ENCODE measurements at places on chromosomes 16 and 17.
A peak's percentile ranks its signal among the peaks of the same experiment; 100 is the strongest.

GRCh38 chr17:70317421-70317820, 148.1 kb downstream of the KCNJ2 start:
- no peak overlapping the region for H3K4me3 ChIP-seq
- H3K36me3 ChIP-seq, result no peaks in the 10 kb centered on the region
- no peak overlapping the region for H3K27ac ChIP-seq
- no peaks in the 10 kb centered on the region for H3K27me3 ChIP-seq
- no peak for DNase-seq

DNA sequence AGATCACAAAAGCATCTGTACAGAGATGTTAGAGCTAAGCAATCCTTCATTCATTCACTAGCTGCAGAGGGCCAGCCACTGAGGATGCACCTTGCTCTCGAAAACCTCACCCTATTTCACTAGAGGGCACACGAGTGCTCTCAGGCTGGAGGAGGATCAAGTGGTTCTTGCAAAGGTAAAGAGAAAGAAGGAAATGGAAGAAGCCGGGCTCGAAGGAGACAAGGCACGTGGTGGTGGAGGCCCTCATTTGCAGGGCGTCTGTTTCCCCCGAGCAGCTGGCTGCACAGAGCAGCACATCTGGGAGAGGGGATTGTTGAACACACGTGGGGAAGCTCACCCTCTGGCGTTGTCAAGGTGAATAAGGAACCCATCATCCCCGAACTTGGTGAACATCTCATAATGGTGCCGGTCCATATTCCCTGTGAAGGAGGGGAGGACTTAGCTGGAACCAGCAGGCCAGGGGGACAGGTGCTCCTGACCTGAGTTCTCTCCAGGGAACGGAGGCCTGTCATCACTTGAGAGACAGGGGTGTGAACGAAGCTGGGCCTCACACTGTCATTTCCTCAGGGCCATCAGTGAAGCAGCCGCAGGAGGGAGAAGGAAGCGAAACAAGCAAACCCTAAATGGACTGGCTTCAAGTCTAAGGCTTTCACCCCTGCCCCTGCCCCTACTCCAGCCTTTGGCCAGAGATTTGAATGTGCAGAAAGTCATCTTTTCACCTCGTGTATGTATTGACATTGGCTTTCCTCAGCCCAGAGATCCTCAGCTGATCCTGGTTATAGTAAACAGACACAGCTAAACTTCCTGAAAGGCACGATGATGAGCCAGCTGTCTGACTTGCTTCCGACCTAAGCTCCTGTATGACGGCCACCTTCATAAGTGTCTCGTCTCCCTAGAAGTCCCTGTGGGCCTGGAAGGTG, 27.6 kb downstream of the PRKAR1A start:
- peaks cover 5% of the 10 kb centered on the region for H3K4me1 ChIP-seq
- no peaks in the 10 kb centered on the region for H3K27me3 ChIP-seq
- peaks cover 2% of the 10 kb centered on the region for H3K36me3 ChIP-seq
- DNase-seq, result no peak
- peak overlapping the region; percentile 21 for H3K27ac ChIP-seq

DNA sequence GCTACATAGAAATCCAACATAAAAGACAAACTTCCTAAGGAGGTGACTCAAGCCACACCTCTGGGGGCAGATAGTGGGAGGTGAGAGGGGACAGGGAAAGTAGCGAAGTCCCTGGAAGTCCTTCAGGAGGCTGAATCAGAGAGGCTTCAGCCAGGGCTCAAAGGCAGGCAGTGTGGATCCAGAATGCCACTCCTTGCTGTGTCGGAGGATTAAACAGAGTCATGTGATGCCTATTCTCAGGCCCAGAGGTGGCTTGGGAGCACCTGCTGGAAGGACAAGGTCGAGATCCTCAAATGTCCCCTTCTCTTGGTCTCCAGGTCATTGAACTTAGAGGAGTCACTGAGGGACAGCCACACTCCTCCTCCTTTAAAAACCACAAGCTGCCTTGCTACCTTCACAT, 391.1 kb downstream of the SOX9 start:
- H3K27ac ChIP-seq, result no peak overlapping the region
- no peak for DNase-seq
- H3K27me3 ChIP-seq, result peaks cover 11% of the 10 kb centered on the region
- peaks cover 3% of the 10 kb centered on the region for H3K4me1 ChIP-seq

- no peak overlapping the region for H3K27ac ChIP-seq
- H3K4me1 ChIP-seq, result no peaks in the 10 kb centered on the region
- DNase-seq, result no peak
- no peaks in the 10 kb centered on the region for H3K36me3 ChIP-seq
- H3K4me3 ChIP-seq, result no peak overlapping the region
These were observed 26.6 kb downstream of the TMEM238L start for GRCh38 chr17:10777131-10777807.

- DNase-seq, result no peak
- no peaks in the 10 kb centered on the region for H3K27me3 ChIP-seq
- peaks cover 9% of the 10 kb centered on the region for H3K4me1 ChIP-seq
- no peaks in the 10 kb centered on the region for H3K36me3 ChIP-seq
These were observed 401.0 kb downstream of the SNX29 start for GRCh38 chr16:12377497-12377896.

DNA sequence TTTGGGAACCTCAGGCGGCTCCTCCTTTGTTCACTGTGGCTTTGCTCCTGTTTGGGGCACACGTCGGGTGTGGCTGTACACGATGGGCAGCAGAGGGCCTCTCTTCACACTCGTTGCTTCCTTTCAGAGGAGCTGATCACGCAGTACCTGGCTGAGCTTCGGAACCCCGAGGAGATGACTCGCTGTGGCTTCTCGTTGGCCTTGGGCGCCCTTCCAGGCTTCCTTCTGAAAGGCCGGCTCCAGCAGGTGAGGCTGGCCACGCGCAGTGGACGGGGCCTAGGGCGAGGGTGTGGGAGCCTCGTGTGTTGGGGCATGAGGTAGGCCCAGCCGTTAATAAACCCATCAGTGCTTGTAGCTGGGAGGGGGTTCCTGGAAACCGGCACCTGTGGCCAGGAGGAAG, 85.0 kb upstream of the ZNF750 start:
- no peaks in the 10 kb centered on the region for H3K27me3 ChIP-seq
- H3K27ac ChIP-seq, result no peak overlapping the region
- H3K4me3 ChIP-seq, result no peak overlapping the region
